Left cardiac atrium (tissue), 4 donors: ENCODE measurements at places on chromosomes 6 and 20. TPM values are rescaled to one million over a fixed set of nuclear protein-coding genes. Genes with fewer than 3 reads are reported as not detected.

COL9A3 gene
- 4.7 TPM for total RNA-seq

SLC17A5 gene
- total RNA-seq: 12.7 TPM

OTOR gene
- total RNA-seq: not detected

DNA sequence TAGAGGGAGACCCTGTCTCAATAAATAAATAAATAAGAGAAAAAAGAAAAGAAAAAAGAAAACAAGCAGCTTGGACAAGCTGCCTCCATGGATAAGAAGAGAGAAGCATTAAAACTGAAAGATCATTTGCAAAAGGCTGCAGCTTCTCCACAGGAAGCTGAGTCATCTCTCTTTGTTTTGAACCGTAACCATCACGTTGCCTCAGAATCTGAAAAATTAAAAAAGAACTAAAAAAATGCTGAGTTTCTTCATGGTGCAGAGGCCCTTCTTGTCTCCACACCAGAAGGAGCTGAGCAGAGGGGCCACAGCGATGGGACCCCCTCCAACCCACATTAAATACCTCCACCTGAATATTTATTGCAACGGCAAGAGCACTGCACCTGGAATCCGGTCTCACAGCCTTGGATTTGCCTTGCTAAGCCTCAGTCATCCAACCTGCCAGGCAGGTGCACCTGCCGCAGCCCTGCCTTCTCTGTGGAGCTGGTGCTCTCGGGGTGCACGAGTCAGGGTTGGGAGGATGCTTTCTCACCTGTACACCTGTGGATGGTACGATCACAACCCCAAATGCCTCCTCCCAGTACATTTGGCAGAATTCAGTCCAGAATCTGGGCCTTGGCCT, 28.1 kb downstream of the TOX2 start:
- DNase-seq: no peak

OOEP gene
- total RNA-seq: 0.24 TPM

ENPP1 gene
- total RNA-seq: 3.9 TPM

MTFR2 gene
- 0.31 TPM for total RNA-seq

- DNase-seq: peak; percentile 54
Measured at GRCh38 chr20:4060064-4060795, 44.9 kb upstream of the RNF24 start.
